Cortex of kidney (tissue), 1 donor: ENCODE measurements at places on chromosomes 7 and 10.

DNA sequence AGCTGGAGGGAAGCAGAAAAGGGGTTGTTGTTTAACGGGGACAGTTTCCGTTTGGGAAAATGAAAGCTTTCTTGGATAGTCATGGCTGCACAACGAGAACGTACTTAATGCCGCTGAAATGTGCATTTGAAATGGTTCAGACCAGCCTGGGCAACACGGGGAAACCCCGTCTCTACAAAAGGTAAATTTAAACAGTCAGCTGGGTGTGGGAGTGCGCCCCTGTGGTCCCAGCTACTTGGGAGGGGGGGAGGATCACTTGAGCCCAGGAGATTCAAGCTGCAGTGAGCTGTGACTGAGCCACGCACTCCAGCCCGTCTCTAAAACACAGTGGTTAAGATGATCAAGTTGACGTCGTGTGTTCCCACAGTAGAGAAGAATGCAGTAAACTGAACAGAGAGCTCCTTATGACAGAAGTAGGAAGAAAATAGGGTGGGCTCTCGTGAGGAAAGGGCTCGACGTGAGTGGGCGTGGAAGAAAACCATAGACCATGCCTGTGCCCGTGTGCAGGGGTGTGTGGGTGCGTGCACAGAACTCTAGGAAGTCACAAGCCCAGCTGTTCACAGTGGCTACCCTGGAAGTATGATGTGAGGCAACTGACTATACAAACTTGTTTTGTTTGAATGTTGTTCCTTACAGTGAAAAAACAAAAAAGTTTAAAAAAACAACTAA lies 4.1 kb upstream of the FUOM start:
- DNase-seq, result no peak

GRCh38 chr10:109899356-109900331 lies 23.7 kb downstream of the XPNPEP1 start:
- no peak for DNase-seq

DNA sequence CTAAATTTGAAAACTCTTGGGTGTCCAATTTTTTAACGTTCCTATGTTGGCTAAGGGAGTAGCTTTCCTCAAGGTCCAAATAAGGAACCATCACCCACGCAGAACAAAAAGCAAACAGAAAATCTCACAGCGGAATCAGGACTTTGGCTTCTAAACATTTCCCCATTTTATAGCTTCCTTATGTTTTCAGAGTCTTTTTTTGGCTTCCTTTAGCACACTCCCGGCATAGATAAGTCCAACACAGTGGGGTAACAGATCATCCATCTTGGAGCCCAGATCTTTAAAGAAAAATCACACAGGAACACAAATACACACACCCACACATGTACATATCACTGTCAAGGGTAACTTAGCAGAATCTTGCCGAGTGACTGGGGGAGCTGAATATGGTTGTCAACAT lies 4.2 kb upstream of the TCF7L2 start:
- DNase-seq, result no peak

GRCh38 chr10:12638103-12638502 lies 288.8 kb downstream of the CAMK1D start:
- no peak for DNase-seq

- no peak for DNase-seq
These were observed 22.5 kb upstream of the HIBADH start for GRCh38 chr7:27685209-27685608.

DNA sequence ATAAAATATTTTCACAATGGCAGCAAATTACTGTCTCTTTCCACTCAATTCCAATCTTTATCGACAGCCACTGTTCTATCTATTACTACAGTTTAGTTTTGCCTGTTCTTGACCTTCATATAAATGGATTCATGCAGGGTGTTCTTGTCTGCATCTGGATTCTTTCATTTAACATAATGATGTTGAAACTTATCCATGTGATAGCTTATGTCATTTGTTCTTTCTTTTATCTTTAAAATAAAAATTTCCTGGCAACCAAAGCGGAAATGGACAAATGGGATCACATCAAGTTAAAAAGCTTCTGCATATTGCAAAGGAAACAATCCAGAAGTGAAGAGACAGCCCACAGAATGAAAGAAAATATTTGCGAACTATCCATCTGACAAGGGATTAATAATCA lies 20.5 kb upstream of the DMTF1 start:
- no peak for DNase-seq

DNA sequence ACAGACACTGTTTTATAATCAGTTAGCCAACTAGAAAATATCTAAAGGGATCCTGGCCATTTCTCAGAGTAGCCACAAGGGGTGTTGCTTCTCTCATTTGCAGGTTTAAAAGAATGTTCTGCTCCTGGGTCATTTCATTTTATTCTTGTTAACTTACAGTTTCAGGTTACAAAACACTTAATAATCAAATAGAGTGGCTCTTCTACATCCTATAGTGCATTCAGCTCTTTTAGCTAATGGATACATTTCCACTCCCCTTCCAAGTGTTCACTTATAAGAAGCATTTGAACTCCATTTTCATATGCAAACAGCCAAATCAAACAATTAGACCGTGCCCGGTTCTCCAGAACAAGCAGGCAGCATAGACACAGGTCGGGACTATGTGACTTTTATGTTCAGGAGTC lies 117.5 kb downstream of the TRIL start:
- no peak for DNase-seq

DNA sequence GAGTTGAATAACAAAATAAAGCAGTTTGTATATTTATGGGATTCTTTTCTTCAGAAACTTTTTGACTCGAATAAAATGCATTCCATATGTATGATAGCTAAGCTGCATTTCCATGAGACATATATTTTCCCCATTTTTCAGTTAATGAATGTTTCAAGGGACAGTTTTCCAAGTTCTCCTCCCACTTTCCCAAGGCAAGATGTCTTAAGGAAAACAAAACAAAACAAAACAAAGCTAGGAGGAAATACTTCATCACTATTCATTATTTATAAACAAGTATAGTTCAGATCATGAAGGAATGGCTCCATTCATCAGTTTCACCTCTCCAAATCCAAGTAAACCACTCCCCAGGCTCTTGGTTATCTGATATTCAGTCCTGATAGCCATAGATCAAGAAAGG lies 261.0 kb downstream of the WDR11 start:
- DNase-seq, result no peak

GRCh38 chr7:121473645-121474300 lies 77.7 kb upstream of the FAM3C start:
- no peak for DNase-seq

- no peak for DNase-seq
These were observed 36.6 kb downstream of the RASGEF1A start for GRCh38 chr10:43230101-43230908.

DNA sequence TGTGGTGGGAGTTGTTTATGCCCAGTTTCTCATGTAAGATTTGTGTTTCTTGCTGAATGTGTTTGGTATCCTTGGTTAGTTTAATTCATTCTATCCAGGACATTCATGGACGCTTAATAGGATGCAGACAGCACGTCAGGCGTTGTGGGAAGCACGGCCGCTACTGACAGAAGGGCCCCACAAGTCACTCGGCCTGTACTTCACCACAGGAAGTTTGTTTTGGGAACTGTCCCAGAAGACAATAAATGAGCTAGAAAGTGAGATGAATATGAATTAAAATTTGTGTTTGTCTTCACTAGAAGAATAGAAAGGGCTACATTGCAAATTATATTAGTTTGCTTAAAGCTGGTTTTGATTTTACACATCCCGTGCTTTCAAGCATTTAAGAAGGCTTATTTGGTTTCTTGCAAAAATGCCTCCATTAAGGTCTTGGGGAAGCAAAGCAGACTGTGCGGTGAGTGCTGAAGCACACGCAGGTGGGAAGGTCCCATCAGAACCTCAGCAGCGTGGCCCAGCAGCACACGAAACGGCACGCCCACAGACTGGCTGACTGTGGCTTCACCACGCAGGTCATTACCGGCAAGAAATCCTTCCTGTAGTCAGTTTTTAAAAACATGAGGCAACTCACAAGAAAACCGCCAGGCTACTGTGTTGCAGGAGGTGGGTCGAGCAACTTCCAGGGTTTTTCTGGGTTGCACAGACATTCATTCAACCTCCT lies 74.1 kb downstream of the VIPR2 start:
- no peak for DNase-seq

DNA sequence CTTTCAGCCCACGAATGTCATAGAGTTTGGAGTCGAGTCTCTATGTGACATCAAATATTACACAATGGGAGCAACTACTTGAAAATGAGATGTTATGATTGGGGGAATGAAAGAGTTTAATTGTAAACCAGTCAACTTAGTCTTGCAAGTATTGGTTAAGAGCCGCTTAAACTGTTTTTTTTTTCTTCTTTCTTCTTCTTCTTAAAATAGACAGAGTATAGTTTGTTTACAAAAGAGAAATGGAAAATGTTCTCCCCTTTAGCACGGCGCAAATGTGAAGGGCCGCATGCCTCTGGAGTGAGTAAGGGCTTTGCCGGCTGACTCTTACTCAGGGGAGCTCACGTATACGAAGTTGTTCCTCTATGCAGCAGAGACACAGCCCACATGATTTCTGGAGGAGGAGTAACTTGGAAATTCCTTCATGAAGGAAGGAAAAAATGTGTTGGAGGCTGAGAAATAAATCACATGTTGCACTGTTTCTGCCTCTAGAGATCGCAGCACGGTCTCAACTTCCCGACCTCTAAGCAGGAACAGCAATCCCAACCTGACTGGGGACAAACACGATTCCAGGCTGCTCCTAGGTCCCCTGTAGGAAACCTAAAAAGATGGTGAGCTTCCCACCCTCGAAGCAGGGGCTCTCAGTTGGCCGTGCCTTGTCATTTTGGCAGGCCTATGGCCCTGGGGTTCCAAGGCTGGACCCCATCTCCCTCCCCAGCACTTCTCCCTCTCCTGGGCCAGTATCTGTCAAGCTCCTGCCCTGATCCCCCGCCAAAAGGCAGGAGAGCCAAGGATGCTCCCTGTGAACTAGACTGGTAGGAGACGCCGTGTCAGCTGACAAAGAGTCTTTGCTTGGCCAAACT lies 44.8 kb downstream of the MYOF start:
- no peak for DNase-seq

DNA sequence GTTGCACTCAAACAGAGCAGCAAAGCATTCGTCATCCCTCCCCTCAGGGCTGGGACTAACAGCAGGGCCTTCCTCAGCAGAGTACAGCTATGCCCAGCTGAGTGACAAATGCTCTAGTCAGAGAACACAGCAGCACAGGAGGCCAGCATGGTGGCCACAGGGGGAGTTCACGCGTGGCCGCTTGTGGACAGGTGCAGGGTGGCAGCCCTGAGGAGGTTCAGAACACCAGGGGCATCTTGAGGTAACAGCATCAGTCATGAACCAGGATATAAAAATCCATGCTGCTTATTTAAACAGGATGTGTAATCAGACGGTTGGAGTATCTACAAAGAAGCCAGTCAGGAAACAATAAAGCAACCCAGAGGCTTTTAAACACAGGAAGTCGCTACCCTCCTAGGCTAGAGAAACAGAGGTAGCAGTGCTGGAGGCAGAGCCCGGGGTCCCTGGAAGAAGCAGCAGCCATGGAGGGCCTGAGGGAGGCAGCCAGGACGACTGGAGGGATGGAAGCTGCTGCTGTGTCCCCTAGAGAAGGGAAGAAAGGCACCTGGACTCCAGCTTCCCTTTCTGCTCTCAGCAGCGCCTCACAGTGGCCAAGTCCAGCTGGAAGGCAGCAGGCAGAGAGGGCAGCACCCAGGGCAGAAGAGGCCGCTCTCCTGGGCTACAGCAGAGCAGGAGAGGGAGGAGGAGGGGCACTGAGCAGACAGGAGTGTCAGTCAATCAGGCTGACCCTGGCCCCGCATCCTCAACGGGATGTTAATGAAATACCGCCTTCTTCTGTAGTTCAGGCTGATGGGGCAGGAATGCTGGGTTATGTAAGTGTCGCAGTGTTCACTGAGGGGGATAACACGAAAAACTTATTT lies 70.8 kb upstream of the UCN3 start:
- no peak for DNase-seq

DNA sequence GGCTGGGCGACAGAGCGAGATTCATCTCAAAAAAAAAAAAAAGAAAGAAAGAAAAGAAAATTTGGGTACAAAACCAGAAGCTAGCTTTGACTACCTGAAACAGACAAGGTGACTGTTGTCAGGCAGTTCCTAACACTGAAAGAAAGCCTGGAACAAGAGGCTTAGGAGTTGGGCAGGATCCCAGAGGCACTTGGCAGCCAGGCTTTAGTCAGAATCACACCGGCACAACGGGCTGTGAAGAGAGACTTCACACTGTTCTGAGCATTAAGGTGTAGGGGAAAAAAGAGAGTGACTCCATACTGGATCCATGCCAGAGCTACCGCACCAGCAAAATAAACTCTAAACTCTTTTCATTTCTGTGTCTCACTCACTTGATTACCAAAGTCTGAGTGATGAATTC lies 130.8 kb downstream of the ZNF467 start:
- DNase-seq, result no peak
